ENCODE measurements at places on chromosomes 16 and 17. TPM values are rescaled to one million over a fixed set of nuclear protein-coding genes. Genes with fewer than 3 reads are reported as not detected.

The UTP18 gene
- total RNA-seq: 7.3 TPM

The FBXL16 gene
- 0.13 TPM for total RNA-seq

The RASL10B gene
- 9.0 TPM for total RNA-seq

The KCNG4 gene
- total RNA-seq: not detected

The AANAT gene
- total RNA-seq: 0.98 TPM

The ENPP7 gene
- total RNA-seq: not detected

DNA sequence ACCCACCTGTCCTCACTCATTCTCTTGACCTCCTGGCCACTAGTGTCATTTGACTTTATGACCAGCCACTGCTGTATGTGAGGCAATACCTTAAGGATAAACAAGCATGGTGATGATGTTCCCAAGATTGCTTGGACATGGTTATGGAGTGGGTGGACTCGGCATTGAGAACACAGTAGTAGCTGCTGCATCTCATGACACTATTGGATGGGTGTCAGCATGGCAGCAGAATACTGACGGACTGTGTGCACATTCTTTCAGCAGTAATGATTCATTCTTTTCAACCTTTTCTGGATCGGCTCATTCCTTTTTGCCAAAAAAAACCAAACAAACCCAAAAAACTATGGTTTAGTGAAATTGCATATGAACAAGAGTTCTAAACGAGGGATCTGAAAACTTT, 13.5 kb downstream of the SPECC1 start:
- H3K4me1 ChIP-seq: no peaks in the 10 kb centered on the region
- H3K36me3 ChIP-seq: no peaks in the 10 kb centered on the region
- DNase-seq: no peak
- H3K4me3 ChIP-seq: no peak overlapping the region
- H3K27ac ChIP-seq: no peak overlapping the region

DNA sequence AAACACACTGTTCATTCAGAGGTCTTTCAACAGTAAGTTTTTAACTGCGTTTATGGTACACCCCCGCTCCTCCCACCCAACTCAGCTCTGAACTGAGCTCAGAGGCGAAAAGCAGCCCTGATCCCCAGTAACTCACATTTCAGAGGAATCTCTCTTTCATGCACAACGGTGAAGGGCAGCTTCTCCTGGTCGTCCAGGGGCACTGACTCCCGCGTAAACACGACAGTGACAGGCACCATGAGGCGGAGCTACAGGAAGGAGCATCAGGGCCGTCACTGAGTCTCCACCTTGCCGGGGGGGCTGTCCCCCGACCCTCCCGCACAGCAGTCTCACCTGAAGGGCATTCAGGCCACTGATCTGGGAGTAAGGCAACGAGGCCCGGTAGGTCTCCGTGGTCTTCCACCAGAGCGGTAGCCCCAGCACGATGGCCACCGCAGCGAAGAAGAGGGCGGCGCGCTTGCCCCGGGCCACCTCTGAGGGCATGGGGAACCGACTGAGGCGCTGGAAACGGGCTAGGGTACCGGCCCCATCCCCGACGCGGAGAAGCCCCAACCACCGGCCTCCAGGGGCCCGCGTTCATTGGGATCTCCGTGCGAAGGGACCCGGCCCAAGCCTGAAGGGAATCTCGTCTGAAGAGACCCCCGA, 486 bp downstream of the PIGS start:
- H3K4me1 ChIP-seq: peaks cover 33% of the 10 kb centered on the region
- peaks cover 39% of the 10 kb centered on the region for H3K36me3 ChIP-seq
- H3K27ac ChIP-seq: peak overlapping the region; percentile 88
- peak overlapping the region; percentile 99 for H3K4me3 ChIP-seq
- no peaks in the 10 kb centered on the region for H3K27me3 ChIP-seq

GRCh38 chr17:79083191-79083971, 8.8 kb downstream of the ENGASE start:
- peaks cover 8% of the 10 kb centered on the region for H3K36me3 ChIP-seq
- no peak overlapping the region for H3K27ac ChIP-seq
- H3K4me3 ChIP-seq: no peak overlapping the region

- no peaks in the 10 kb centered on the region for H3K36me3 ChIP-seq
- H3K27me3 ChIP-seq: no peaks in the 10 kb centered on the region
- no peak for DNase-seq
- H3K27ac ChIP-seq: no peak overlapping the region
- no peak overlapping the region for H3K4me3 ChIP-seq
Observed at GRCh38 chr16:11061629-11062270, 117.4 kb downstream of the CLEC16A start.

DNA sequence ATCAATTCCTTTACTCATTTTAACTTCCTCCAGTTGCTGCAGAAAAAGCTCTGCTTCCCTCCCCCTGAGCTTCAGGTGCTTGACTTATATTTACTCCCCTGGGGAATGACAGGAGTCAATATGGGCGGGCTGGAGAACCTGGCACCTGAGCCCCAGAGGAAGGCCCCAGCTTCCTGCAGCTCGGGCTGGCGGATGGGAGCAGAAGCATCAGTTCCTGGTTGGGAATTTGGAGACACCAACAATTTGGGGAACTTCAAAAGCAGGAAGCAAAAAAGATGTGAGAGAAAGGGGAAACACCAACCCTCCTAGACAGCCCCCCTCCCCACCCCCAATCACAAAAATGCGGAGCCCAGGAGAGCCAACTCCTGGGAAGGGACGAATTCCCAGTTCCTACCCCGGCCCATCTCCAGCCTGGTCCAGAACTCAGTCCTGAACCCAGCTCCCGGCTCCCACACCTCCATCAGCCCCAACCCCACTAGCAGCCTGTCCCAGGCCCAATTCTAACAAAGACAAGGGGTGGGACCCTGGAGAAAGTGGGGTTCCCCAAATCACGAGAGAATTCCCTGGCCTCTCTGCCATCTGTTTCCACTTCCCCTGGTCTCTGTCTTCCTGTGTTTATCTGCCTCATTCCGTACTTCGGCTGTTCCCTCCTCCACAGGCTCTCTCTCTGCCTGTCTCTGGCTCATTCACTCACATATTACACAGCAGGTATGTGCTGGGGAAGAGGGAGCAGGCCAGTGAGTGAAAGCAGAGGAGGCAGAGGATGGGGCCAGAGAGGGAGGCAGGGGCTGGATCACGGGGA, 16.2 kb upstream of the ASGR2 start:
- H3K36me3 ChIP-seq: no peaks in the 10 kb centered on the region
- peak overlapping the region; percentile 27 for H3K4me3 ChIP-seq
- H3K27ac ChIP-seq: peak overlapping the region; percentile 35
- DNase-seq: no peak
- H3K27me3 ChIP-seq: peaks cover 51% of the 10 kb centered on the region
- peaks cover 11% of the 10 kb centered on the region for H3K4me1 ChIP-seq

DNA sequence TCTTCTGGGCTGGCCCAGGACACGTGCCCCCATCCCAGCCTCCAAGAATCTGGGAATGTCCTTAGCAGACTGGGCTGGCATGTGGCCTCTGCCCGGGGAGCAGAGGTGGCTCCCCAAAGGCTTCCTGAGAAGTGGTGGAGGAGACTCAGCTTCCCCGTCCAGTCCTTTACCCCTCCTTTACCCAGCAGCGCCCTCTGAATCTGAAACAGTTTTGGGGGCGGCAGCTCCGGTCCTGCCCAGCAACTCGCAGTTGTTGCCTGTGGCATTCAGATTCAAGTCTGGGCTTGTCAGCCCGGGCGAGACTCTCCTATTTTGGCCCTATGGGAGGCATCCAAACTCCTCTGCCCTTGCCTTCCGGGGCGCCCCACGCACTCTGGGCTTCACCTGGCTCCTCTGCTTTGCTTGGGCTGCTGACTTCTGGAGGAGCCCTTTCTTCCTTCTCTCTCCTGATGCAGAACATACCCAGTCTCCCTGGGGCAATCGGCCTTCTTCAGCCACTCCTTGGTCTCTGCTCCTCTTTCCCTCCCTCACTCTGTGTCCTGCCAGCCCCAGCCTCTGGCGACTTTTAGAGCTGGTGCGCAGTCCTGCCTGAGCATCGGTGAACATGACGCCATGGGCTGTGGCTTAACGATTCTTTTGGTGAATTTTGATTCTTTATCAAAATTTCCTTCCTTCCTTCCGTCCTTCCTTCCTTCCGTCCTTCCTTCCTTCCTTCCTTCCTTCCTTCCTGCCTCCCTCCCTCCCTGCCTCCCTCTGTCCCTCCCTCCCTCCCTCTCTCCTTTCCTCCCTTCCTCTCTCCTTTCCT, 55.2 kb downstream of the CMIP start:
- no peak overlapping the region for H3K27ac ChIP-seq
- H3K4me3 ChIP-seq: no peak overlapping the region
- no peaks in the 10 kb centered on the region for H3K36me3 ChIP-seq
- peaks cover 79% of the 10 kb centered on the region for H3K4me1 ChIP-seq

DNA sequence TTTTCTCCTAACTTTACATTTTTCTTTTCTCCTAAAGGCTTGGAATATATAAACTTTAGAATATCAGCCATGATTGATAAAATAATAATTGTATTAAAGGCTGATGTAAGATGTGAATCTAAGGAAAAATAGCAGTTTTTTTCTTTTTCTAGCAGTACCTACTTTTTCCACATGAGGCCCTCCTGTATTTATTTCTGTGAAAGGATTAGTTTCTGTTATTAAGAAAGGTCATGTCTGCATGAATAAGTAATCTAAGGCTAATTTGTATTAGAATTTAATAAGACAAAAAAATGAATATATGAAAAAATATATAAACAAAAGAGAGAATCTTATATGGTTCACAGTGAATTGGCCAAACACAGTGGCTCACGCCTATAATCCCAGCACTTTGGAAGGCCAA, 85.3 kb downstream of the STXBP4 start:
- no peak for DNase-seq
- no peaks in the 10 kb centered on the region for H3K27me3 ChIP-seq
- H3K27ac ChIP-seq: no peak overlapping the region
- no peak overlapping the region for H3K4me3 ChIP-seq
- H3K36me3 ChIP-seq: no peaks in the 10 kb centered on the region
- no peaks in the 10 kb centered on the region for H3K4me1 ChIP-seq

GRCh38 chr17:40992666-40993065, 1.3 kb downstream of the KRTAP3-3 start:
- H3K4me3 ChIP-seq: no peak overlapping the region
- peaks cover 54% of the 10 kb centered on the region for H3K27me3 ChIP-seq

DNA sequence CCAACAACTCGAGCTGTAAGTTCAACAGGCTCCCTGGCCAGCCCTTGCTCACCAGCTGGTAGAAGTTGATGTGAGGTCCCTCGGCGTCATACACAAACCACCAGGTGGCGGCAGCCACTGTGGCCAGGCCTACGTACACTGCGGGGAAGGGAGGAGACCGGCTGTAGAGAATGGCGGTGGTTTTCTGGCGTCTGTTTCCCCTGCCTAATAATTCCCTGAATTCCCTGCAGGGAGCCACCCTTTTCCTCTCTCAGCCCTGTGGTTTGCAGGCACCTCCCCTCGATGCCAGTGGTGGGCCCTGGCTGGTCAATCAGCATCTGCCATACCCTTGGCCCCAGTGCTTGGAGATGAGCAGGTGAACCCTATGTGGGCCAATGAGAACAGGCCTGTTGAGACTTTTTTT, 18.9 kb upstream of the P2RX1 start:
- no peaks in the 10 kb centered on the region for H3K27me3 ChIP-seq
- no peak overlapping the region for H3K4me3 ChIP-seq
- H3K27ac ChIP-seq: no peak overlapping the region
- no peaks in the 10 kb centered on the region for H3K36me3 ChIP-seq
- DNase-seq: peak; percentile 73

DNA sequence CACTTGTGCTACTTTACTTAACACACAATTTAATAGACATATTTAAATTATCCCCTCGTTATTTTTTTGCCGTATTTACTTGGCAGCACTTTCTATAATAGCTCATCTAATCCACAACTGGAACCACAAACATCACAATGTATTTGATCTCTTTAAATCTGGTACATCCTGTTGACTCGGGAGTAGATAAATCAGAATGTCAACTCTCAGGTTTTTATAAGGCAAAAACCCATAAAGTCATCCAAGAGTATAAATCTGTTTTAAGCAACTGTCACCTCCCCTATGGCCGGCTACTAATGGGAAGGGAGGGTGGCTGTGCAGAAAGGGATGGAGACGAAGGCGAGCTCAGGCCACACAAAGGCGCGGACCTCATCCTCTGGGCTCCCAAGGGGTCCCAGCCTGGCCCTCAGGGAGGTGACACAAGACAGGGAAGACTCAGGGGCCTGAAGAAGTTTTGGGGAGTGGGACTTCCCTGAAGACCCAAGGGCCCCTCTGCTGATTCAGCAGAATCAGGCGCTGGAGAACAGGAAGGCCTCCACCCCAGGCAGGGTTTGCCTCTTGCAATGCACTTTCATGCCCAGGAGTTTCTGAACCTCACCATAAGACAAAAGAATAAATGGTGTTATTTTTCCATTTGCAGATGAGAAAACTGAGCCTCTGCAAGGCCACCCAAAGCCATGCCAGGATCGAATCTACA, 122.5 kb downstream of the ZNF423 start:
- H3K4me3 ChIP-seq: no peak overlapping the region
- H3K27ac ChIP-seq: no peak overlapping the region
- no peak for DNase-seq
- H3K4me1 ChIP-seq: no peaks in the 10 kb centered on the region
- H3K36me3 ChIP-seq: peaks cover 7% of the 10 kb centered on the region

- H3K27ac ChIP-seq: no peak overlapping the region
- H3K4me1 ChIP-seq: no peaks in the 10 kb centered on the region
- no peaks in the 10 kb centered on the region for H3K27me3 ChIP-seq
- no peak for DNase-seq
- H3K4me3 ChIP-seq: no peak overlapping the region
Observed at GRCh38 chr16:19513377-19514053, 8.4 kb downstream of the GDE1 start.

GRCh38 chr17:31688701-31689100, 170.3 kb downstream of the COPRS start:
- no peak overlapping the region for H3K4me3 ChIP-seq
- no peaks in the 10 kb centered on the region for H3K36me3 ChIP-seq
- no peaks in the 10 kb centered on the region for H3K27me3 ChIP-seq

- no peaks in the 10 kb centered on the region for H3K36me3 ChIP-seq
- no peak for DNase-seq
- H3K4me1 ChIP-seq: peaks cover 79% of the 10 kb centered on the region
- H3K4me3 ChIP-seq: no peak overlapping the region
Observed at GRCh38 chr17:77150196-77150595, 9.4 kb downstream of the SEC14L1 start.

- H3K4me1 ChIP-seq: no peaks in the 10 kb centered on the region
- H3K4me3 ChIP-seq: no peak overlapping the region
- H3K27ac ChIP-seq: no peak overlapping the region
- no peaks in the 10 kb centered on the region for H3K36me3 ChIP-seq
- peak; percentile 44 for DNase-seq
- peaks cover 7% of the 10 kb centered on the region for H3K27me3 ChIP-seq
Observed at GRCh38 chr16:19898924-19899604, 14.4 kb upstream of the GPRC5B start.

- H3K4me3 ChIP-seq: no peak overlapping the region
- no peak for DNase-seq
- H3K4me1 ChIP-seq: no peaks in the 10 kb centered on the region
- no peaks in the 10 kb centered on the region for H3K27me3 ChIP-seq
- H3K27ac ChIP-seq: no peak overlapping the region
- no peaks in the 10 kb centered on the region for H3K36me3 ChIP-seq
Observed at GRCh38 chr16:55773859-55774549, 58.9 kb downstream of the CES1 start.

- no peaks in the 10 kb centered on the region for H3K36me3 ChIP-seq
- no peak overlapping the region for H3K4me3 ChIP-seq
- DNase-seq: no peak
- H3K4me1 ChIP-seq: no peaks in the 10 kb centered on the region
- H3K27ac ChIP-seq: no peak overlapping the region
Observed at GRCh38 chr16:60459463-60459862, 1576.8 kb downstream of the CDH8 start.

GRCh38 chr17:57415751-57416207, 159.5 kb downstream of the MSI2 start:
- H3K4me1 ChIP-seq: peaks cover 13% of the 10 kb centered on the region
- no peak for DNase-seq
- no peaks in the 10 kb centered on the region for H3K27me3 ChIP-seq
- H3K4me3 ChIP-seq: no peak overlapping the region
- no peak overlapping the region for H3K27ac ChIP-seq

All from heart right ventricle (tissue), 16 donors.